Hematopoietic multipotent progenitor cell (in vitro differentiated cells): ENCODE measurements at places on chromosomes 5 and 9.

DNA sequence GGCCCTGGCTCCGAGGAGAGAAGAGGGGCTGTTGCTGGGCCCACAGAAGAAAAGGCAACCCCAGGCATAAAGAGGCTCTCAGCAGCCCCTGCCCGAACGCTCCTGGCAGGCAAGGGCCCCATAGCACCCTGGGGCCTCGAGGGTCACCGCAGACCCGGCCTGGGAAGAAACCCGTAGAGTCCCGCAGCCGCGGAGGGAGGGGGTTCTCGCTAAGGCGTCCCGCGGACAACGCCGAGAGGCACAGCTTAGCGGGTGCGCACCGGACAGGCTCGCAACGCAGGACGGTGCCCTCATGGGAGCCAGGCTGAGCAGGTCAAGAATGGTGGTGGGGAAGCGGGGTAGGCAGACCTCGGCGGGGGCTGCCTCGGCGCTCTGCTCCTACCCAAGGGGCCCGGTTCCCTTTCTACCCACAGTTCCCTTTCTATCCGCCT lies 6.7 kb downstream of the PITX1 start:
- DNase-seq: no peak

- DNase-seq: no peak
Measured at GRCh38 chr9:84781458-84781857, 111.9 kb downstream of the NTRK2 start.

DNA sequence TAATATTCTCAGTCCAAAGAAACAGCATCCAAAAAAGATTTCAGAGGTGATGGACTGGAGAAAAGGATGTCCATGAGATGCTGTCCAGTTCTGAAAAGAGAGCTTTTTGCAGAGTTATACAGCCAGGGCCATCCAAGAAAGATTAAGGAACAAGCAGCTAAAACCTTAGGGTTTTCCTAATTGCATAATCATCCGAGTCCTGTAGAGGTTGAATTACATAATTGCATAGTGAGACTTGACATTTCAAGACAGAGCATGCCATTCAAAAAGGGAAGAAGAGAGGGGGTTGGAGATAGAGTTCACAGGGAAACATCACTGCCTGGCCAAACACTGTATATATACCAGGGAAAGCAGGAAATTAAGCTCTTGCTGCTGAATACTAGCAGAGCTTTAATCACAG lies 1729.2 kb upstream of the WWC1 start:
- no peak for DNase-seq

GRCh38 chr9:70765946-70766345 lies 351.5 kb upstream of the KLF9 start:
- no peak for DNase-seq

DNA sequence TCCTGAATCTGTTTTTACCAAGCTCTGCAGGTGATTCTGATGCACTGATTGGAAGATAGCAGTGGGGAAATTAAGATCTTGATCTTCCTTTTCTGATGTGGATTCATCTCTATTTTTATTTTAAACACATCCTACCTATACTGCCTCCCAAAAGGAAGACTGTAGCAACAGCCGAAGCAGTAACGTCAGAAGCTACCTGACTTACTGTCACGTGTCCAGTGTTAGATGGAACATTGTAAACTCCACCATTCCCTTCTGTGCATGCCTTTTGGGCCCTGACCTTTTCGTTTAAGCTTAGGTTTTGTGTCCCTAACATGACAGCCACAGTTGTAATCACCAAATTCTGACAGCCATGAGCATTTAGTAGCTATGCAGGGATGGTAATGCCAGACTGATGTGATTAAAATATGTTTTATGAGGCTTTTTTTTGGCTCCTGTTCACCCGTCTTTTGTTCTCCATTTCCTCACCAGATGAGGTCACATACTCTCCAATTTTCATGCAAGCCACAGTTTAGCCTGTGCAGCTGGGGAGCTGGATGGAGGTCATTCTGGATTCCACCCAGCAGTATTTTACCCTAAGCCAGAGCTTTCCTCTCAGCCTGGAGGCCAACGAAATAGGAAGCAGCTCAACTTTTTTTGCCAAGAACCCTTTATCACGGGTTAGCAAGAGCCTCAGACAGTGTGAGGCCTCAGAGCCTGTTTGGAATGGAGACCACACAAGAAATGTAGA lies 15.6 kb upstream of the FOXD1 start:
- DNase-seq: no peak

DNA sequence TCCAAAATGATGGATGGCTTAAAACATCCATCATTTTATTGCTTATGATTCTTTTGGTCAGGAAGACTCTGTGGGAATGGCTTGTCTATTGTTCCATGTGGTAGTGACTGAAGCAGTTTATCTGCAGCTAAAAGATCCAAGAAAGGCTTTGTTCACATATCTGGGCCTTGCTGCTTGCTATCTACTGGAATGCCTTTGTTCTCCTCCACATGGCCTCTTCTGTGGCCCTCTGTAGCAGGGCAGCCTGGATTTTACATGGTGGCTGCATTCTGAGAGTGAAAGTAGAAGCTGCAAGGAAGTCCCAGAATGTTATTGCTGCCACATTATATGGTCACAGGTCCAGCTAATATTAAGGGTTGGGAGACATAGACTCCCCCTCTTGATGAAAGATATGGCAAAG lies 35.1 kb downstream of the DMXL1 start:
- DNase-seq: no peak

GRCh38 chr5:177610770-177611445 lies 11.0 kb downstream of the B4GALT7 start:
- no peak for DNase-seq

DNA sequence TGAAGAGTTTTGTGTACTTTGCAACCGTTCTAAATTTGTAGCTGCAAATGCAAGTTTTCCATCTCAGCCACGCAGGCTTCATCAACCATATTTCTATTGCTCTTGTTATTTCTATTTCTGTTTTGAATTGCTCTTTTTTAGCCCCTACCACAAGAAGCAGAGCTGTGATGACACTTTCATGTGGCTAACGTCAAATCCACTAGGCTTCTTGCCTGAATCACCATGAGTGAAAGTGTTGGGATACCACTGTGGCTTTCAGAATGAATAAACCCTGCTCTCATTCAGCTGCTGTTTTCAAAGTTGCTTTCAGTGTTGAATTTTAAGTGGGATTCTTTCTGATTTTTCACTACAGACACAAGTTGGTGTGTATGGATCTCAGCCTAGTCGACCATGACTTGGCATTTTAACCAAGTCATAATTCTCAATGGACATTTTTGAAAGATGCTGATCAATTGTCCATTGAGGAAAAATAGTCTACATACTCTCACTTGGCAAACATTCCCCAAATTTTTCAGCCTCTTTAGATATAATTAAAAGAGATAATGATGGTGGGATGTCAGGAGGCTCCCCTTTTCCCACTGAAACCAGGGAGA lies 41.0 kb upstream of the MTAP start:
- DNase-seq: no peak

- no peak for DNase-seq
Measured at GRCh38 chr9:35649431-35650340, 1.0 kb downstream of the SIT1 start.

- no peak for DNase-seq
Measured at GRCh38 chr9:126613651-126614050, at the start of gene LMX1B. Gene LMX1B, plus strand, starts transcription at chr9:126613928. Its CDS starts 522 bp downstream, at chr9:126614450.

GRCh38 chr5:151902215-151902614 lies 22.4 kb downstream of the GLRA1 start:
- no peak for DNase-seq

- DNase-seq: no peak
Measured at GRCh38 chr9:123394291-123395235, 38.6 kb downstream of the CRB2 start.
